Breast epithelium (tissue), 4 donors: ENCODE measurements at places on chromosomes 2 and 18. TPM values are rescaled to one million over a fixed set of nuclear protein-coding genes. Genes with fewer than 3 reads are reported as not detected.
A peak's percentile ranks its signal among the peaks of the same experiment; 100 is the strongest.

Gene GNAL
- 7.5 TPM for total RNA-seq

Gene MITD1
- total RNA-seq = 23.6 TPM

Gene MERTK
- 21.0 TPM for total RNA-seq

Gene ZSWIM2
- total RNA-seq = not detected

Gene SCYGR4
- total RNA-seq = not detected

Gene CDC42EP3
- 35.7 TPM for total RNA-seq

Gene ADAM23
- total RNA-seq = 2.5 TPM

Gene TMEM17
- 3.4 TPM for total RNA-seq

Gene OSR1
- total RNA-seq = 18.7 TPM

Gene SETBP1
- 37.0 TPM for total RNA-seq

Gene UGT1A3
- total RNA-seq = not detected

Gene RNF152
- total RNA-seq = 31.5 TPM

- no peak for DNase-seq
Measured at GRCh38 chr2:213496226-213496625, 212.0 kb downstream of the SPAG16 start.

DNA sequence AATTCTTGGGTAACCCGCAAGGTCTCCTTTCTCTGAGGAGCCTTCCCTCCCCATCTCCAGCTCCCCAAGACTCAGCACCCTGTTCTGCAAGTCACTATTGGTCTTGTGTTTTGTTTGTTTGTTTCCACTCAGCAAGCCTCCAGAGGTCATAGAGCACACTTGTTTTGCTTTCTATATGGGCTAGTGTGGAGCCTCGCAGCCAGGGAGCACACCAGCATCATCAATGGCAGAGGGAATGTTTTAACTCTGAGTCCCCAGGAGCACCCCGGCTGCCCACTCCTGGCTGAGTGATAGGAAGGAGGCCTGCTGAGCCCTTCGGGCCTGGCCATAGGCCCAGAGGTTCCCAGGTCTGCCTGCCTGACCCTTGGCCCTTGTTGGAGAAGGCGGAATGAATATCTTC, 36.6 kb downstream of the GLI2 start:
- no peak for DNase-seq

DNA sequence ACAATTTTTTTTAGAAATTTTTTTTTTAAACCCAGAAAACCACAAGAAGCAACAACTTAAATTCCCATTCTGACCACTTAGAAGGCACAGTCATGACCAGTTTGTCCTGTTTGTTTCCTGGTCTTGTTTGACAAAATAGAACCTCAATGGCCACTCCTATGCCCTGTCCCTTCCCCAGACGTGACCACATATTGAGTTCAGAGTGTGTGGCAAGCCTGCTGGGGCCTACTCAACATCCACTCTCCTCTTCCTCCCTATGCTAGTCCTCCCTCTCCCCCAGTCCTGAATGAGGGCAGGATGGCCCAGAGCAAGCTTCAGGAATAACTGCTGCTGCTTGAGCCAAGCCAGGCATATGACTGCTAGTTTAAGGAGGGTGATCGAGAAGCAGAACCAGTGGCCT, 89.6 kb downstream of the PRELID3A start:
- no peak for DNase-seq

GRCh38 chr2:106581755-106582147, 94.6 kb downstream of the CD8B2 start:
- DNase-seq = no peak

DNA sequence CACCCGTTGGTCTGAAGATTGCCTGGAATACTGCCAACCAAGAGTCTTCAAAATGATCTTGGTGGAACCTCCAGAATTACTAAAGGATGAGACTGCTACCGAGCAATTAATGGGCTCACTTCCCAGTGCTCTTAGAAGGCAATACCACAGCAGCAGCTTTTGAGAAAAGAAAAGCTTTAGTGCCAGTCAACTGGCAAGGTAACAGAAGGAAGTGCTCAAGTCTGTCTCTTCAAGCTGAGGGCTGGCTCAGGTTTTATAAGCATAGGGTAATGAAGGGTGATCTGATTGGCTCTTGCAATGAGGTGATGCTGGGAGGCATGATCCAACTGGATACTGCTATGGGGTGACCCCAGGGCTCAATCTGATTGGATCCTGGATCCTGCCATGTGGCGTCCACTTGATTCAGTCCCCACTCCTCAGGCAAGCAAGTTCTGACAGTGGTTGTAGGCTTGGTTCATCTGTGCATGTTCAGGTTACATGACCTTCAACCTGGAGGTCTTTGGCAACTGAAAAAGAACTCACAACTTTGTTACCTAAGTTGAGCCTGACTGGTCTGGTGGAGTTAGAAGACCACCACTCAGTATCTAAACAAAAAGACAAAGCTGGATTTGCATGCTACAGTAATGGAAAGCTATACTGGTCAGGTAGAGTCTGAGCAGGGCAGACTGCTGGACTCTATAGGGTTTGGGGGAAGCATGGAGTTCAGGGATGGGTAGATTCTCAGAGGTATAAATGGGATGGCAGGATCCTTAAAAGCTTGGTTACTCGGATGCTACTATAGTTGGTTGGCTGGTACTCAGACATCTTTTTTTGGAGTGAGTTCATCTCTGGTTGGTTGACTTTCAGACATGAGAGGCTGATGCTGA, 14.0 kb upstream of the RIF1 start:
- no peak for DNase-seq

DNA sequence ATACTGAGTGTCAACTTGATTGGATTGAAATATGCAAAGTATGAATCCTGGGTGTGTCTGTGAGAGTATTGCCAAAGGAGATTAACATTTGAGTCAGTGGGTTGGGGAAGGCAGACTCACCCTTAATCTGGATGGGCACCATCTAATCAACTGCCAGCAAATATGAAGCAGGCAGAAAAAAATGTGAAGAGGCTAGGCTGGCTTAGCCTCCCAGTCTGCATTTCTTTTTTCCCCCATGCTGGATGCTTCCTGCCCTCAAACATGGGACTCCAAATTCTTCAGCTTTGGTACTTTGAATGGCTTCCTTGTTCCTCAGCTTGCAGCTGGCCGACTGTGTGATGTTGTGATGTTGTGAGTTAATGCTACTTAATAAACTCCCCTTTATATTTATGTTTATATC, 577.4 kb downstream of the CPS1 start:
- no peak for DNase-seq

GRCh38 chr2:163665817-163666216, 70.0 kb downstream of the FIGN start:
- DNase-seq = no peak

GRCh38 chr18:76169733-76170132, 325.3 kb downstream of the ZNF516 start:
- DNase-seq = no peak

GRCh38 chr18:46160050-46160798, 56.0 kb downstream of the HAUS1 start:
- no peak for DNase-seq

DNA sequence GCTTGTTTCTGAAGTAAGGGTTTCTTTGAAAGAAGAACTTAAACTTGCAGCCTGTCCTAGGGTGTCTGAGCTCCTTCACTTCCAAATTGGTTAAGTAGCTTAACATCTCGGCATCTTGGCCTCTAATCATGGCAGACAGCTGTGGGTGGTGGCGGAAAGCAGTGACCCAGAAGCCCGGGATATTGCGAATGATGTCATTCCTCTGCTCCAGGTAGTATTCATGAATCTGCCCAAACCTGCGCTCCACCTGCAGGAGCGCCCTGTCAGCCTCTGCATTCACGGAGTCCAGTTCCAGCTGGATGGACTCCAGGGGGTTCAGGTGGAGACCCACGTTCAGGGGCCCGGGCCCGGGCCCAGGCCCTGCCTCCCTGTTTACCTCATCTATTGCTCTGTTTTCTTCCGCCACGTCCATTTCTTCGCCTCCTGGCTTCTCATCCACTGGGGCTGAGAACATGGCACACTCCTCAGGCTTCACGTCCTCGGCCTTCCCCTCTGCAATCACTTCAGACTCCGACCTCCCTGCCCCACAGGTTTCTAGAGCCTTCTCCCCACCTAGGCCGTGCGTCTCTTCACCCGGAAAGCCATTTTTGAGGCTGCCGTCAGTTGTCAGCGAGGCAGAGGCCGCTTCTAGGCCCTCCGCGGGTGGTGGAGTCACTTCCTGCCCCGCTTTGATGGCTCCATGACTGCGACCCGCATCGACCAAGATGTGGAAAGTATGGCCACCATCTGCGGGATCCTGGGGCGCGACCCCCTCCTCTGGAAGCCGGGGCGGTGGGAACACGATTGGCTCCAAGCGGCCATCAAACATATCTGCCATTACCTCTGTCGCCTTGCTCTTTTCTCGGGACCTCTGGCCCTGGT, 569 bp downstream of the TSPYL6 start:
- no peak for DNase-seq

GRCh38 chr18:36176711-36177110, 10.6 kb upstream of the MOCOS start:
- no peak for DNase-seq

GRCh38 chr2:37389989-37390765, 45.7 kb downstream of the QPCT start:
- DNase-seq = no peak

DNA sequence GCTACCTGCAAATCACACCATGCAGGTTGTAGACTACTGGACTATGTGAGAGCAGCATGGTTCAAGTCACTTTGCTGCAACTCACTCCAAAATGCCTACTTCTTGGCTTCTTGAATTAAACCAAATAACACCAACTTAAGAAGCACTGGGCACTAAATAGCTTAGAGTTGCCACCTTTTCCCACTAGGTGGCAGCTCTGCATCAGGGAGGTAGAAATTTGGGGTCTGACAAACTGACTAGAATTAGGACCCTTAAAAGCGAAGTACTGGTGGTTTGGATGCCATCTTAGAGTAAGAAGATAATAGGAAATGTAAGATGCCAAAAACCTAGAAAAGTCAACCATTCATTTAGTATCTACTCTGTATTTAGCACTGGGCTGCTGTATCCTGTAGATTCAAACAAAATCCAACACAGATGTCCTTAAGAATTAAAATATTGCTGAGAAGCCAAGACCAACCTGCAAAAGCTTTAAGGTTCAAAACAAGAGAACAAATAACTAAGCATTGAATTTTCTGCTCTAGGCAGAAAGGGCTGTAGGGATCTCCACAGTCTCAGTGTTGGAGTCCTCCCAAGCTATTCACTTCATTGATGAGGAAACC, 65.5 kb downstream of the CCBE1 start:
- DNase-seq = no peak

GRCh38 chr2:128408349-128409305, 90.0 kb upstream of the HS6ST1 start:
- peak; percentile 89 for DNase-seq

DNA sequence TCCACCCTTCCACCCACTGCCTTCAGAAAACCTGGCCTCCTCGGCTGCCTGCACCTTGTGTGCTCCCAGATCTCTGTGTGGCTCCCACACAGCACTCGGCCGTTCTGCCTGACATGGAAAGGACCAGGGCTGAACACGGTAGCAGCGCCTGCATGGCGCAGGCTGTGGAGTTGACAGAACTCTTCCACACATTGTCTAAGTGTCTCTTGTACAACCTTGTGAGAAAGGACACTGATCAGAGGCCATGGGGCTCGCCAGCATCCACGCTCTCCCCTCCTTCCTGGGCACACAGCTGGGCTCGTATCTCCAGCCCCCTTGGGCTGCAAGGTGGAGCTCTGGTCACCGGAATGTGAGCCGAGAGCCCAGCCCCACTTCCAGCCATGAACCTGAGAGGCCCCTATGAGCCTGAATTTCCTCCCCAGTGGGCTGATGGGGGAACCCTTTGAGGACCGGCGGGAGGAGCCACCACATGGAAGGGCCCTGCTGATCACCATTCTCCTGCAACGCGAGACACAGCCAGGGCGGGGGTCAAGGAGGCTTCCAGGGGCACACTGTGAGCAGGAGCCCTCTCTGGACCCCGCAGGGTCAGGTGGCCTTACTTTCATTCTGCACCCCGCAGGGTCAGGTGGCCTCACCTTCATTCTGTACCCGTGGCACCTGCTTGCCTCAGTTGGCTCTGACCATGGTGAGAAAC, 314.2 kb upstream of the MYT1L start:
- no peak for DNase-seq

- DNase-seq = no peak
Measured at GRCh38 chr18:32298171-32298667, 108.4 kb downstream of the MEP1B start.

DNA sequence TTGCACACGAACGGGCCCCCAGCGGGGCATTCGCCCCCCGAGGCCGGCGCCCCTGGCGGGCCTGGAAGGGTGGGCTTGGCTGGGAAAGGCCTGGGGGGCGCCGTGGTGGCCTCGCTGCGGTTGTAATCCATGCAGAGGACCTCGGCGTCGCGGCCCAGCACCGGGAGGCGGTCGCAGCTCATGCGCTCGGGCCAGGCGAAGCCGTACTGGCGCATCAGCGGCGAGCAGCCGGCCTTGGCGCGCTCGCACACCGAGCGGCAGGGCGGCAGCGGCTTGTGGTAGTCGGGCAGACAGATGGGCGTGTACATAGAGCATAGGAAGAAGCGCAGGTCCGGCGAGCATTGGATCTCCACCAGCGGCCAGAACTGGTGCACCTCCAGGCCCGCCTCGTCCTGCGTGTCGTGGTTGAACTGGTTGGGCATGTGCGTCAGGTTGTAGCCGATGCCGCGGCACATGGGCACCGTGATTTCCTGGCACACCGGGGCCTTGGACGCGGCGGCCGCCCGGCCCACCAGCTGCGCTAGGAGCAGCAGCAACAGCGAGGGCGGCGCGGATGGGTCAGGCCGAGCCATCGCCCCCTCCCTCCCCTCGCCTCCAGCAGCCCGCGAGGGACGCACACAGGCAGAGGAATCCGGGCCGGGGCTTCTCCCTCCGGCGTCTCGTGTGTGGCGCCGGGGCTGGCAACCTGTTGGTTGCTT, 1.4 kb downstream of the FZD5 start:
- DNase-seq = peak; percentile 60

GRCh38 chr2:195468771-195469170, 188.3 kb upstream of the SLC39A10 start:
- DNase-seq = no peak

DNA sequence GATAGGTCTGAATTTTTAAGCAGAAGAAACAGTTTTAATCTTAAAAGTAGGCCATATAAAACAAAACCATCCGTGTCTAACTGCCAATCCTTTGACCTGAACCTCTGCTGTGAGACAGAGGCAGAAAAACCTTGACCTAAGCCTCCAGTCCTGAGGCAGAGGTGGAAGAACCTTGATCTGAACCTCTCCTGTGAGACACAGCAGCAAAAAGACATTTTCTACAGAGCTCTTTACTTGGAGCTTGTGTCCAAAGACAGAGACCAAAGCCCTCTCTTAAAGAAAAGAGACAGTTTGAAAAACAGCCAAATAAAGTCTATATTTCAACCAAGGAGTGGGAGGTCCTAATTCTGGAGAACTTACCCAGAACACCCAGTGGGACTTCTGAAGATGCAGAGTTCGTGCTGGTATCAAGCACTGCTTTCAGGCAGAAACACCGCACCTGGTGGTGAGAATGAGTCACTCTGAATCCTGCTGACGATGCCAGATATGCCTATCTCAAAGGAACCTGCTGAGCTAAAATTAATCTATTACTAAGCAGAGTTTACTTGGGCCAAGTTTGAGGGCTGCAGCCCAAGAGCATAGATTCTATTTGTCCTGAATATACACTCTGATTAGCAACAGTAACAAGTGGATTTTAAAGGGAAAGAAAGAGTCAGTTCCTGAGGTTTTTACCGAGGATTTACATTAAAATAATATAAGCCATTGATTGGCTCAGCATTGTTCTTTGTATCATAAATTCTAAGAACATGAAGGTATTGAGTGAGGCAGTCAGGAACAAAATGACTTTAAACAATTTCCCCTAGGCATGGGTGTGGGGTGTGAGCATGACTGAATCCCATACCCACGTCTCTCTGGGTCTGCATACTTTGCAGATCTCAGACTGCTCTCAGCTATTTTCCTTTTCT, 806.4 kb downstream of the TRIB2 start:
- DNase-seq = no peak

- DNase-seq = no peak
Measured at GRCh38 chr2:4844881-4845280, 847.3 kb upstream of the SOX11 start.
